Heart left ventricle (tissue), 16 donors: ENCODE measurements at places on chromosomes 13 and 19.
A peak's percentile ranks its signal among the peaks of the same experiment; 100 is the strongest.

- no peak for DNase-seq
These were observed 120.7 kb upstream of the SOX1 start for GRCh38 chr13:111946214-111946613.

- DNase-seq, result no peak
These were observed 46.8 kb downstream of the ARHGEF7 start for GRCh38 chr13:111161601-111162600.

DNA sequence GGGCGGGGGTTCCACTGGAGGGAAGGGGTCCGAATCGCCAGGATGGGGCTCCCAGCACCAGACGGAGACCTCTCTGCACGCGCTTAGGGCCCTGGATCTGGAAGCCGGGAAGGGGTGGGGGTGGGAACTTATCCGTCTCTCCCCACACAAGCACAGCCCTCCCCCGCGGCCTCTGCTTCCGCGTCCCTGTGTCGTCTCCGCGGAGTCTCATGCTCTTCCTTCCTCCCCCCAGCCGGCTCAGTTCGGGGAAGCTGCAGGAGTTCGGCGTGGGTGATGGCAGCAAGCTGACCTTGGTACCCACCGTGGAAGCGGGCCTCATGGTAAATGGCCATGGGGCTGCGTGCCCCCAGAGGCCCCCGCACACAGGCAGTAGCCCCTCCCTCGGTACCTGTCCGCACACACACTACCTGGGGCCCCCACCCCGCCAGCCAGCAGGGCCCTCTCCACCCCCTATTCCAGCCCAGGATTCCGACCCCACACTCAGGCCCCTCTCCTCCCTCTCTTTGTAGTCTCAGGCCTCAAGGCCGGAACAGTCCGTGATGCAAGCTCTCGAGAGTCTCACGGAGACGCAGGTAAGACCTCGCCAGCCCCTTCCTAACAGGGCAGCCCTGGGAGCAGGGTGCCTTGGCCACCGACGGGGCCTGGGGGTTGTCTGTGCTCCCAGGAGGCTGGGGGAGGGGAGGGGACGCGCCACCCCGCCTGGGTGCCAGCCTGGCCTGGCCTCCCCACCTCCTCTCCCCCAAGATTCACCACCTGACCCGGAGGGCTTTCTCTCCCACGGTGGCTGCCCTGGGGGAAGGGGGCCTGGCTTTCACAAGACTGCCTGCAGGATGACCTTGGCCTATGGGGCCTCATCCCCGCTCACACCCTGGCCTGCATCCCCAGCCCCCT is 3.2 kb downstream of the MIDN start:
- peak; percentile 91 for DNase-seq

DNA sequence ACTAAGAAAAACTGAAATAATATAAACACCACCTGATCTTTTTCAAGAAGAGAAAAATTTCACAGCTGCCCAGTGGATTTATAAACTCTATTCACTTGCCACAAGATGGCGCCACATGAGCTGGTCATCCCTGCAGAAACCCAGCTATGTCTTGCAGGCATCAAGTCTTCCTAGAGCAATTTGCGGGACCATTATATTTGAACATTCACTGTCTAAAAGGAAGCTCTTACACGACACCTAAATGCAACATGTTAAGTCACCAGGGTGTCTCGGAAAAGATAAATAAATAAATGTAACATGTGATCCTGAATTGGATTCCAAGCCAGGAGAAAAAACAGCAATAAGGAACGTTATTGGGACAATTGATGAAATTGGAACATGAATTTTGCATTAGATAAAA is 20.3 kb upstream of the AKT2 start:
- DNase-seq, result peak; percentile 82

DNA sequence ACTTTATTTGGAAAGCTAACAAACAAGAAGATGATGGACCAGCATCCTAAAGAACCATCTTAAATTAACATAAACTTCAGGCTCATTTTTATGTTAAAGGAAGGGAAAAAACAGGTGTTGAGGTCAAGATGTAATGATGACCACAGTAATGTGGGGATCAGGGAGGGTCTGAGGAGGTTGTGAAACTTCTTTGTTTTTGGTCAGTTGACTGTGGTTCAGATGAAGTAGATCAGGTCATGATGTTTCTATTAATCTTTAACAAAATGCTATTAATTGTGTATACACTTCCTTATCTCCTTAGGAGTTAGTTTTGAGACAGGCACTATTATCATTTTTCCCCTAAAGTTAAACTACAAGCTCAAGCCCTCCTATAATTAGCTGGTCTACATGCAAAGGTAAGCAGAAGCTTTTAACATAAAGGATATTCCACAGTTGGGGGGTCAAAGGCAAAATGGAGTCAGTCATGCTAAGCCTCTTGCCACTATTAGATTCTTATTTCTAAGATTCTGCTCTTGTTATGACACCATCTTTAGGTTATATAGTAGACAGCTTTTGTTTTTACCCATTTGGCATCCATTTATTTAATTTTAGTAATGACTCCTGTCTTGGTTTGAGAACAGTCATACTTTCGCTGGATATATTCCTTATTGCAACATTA is 800.1 kb upstream of the PCDH9 start:
- DNase-seq, result no peak

DNA sequence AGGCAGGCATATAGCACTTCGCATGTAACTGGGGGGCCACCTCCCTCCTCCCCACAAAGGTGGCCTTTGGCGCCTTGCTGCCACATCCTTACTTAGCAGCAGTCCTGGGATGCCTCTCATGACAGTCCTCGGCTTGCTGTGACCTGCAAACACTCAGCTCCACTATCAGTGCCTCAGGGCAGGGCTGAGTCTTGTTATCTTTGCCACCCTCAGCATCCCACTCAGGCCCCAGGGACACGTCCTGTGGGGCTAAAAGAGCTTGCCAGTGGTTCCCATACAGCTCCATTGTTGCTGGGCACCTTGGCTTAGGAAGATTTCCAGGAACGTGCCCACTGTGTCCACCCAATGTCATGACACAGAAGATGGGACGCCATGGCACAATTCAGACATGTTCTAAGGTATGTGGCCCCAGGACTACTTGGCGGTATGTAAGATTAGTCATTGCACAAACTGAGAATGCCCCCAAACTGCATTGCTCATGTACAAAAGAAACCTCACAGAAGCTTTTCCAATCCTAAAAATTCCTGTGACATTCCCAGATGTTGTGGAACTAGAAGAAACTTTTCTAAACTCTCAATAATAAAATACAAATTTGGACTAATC is 16.3 kb downstream of the DOCK9 start:
- no peak for DNase-seq

DNA sequence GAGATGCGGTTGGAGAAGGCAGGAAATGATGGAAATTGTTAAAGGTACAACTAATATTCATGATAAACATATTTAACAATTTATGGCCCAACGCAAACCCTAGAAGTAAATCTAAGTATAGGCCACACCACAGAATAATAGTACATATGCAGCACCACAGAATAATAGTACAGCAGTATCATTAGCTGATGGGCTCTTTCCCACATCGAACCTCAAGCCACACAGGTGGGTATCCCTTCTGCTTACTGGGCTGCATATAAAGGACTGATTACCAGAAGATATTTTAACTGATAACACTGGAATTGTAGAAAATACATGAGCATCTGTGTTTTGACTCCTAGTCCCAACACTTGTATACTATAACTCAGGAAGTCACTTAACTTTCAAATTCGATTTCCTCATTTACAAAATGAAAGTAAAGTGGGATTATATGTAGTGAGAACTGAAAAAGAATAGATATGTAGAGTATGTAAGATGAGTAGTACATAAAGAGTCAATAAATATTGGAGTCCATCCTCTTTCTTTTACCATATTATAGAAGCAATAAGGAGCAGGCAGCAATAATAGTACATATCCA is 91.5 kb downstream of the TSC22D1 start:
- DNase-seq, result no peak

DNA sequence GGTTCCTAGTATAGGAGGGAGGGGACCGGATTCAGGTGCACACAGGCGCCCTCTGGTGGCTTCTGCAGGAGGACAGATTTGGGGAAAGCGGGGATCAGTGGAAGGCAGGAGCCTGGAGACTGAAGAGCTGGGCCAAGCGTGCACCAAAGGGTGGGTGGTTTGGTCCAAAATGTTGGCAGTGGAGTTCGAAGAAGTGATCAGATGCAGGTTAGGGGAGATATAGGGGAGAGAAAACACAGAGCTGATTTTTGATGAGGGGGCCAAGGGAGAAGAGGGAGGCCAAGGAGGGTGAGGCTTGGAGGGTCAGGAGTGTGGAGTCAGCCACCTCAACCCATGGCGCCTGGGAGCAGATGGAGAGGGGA is 6.8 kb upstream of the CARM1 start:
- peak; percentile 92 for DNase-seq

- no peak for DNase-seq
These were observed 71.1 kb downstream of the ZNF429 start for GRCh38 chr19:21576481-21576880.

DNA sequence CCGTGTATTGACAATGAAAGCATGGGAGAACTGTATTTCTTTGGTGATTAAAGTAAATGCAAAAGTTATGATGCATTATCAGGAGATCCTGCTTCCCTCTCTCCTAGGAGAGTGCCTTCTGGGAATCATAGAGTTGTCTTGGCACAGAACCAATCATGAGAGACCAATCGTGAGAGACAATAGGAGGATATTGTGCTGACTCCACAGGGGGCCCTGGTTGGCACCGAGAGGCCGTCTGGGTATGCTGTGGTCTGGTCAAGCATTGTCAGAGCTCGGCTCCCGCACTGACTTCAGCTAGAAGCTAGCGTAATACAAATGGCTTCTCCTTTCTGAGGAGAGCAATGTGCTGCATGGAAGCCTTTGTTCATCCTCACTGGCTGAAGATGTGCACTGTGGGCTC is 131.5 kb upstream of the GJB6 start:
- DNase-seq, result no peak

GRCh38 chr19:53906211-53907192 is 2.6 kb upstream of the CACNG7 start:
- DNase-seq, result no peak

DNA sequence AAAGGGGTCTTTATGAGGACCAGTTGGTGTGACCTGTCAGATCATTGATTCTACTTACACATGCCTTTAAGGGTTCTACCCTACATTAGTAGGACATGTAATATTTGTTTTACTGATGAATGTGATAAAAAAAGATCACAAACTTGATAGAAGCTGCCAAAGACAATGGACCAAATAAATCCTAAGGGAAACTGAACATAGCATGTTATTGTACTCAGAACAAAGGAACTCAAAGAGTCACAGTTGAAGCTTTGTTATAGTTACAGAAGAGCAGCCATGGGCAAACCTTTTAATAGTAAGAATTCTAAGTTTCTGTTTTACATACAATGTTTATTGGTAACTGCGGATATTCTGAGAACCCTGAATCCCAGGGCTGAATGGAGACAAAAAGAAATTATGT is 780.1 kb downstream of the SLITRK6 start:
- DNase-seq, result no peak

DNA sequence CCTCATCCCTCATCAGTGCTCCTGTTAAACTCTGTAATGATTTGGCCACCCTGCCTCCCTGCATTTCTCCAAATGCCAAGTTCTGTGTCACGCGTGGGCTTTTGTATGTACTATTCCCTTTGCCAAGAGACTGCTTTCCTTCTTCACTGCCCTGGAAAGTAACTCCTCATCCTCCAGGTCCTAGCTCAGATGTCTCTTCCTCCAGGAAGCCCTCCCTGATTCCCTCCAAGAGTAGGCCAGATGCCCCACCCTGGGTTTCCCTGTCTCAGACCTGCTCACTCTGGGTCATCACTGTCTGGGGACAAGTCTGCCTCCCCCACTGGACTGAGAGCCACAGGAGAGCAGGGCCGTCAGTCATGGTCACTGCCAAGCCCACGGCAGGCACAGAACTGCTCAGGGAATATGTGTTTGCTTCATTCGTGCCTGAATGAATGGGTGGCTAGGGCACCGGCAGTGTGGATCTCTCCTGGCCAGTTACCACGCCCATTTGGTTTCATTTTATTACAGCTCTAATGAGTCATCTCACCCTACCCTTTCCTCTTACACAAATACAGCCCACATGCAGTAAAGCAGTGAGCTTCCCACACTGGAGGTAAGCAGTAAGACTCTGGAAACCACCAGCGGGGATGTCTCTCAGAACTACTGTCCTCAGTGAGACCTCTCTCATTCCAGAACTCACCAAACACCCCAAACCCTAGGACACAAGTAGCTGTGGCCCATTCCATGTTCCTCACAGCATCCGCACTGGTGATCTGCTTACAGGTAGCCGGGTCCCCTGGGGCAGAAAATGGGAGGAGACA is 12.1 kb upstream of the GPR4 start:
- no peak for DNase-seq

GRCh38 chr13:105338006-105338405 is 1197.5 kb downstream of the EFNB2 start:
- DNase-seq, result no peak

- DNase-seq, result no peak
These were observed 15.5 kb upstream of the ZNF888 start for GRCh38 chr19:52938761-52939160.

DNA sequence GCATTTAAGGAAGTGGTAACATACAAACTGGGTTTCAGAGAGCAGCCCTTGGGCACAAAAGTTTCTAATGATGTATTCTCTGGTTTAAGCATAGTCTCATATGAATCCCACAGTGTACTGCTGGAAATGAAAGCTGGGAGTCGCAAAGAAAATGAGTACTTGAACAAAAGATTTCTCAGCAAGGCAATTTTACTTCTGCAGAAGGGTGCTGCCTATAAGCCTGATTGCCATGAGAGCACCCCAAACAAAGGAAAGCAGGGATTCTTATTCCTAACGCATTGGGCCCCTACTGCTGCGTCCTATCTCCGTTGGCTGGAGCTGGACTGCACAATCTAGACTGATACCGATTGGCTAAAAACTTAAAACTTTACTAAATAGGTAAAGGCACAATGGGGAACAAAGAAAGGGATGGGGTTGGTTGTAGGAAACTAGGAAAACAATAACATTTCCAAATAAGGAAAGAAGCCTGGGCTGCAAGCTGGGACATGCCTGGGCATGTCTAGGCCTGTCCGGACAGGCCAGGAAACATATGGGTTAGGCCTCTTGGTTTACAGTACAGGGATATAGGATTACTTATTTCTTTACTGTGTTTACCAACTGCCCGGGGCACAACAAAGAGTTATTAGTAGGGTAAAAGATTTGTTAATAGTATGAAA is 27.4 kb upstream of the VN1R4 start:
- no peak for DNase-seq

- no peak for DNase-seq
These were observed 41.6 kb downstream of the HSPH1 start for GRCh38 chr13:31119966-31120700.

GRCh38 chr13:78169386-78169785 is 250.8 kb upstream of the EDNRB start:
- no peak for DNase-seq

GRCh38 chr13:37576601-37577000 is 22.0 kb downstream of the POSTN start:
- no peak for DNase-seq

DNA sequence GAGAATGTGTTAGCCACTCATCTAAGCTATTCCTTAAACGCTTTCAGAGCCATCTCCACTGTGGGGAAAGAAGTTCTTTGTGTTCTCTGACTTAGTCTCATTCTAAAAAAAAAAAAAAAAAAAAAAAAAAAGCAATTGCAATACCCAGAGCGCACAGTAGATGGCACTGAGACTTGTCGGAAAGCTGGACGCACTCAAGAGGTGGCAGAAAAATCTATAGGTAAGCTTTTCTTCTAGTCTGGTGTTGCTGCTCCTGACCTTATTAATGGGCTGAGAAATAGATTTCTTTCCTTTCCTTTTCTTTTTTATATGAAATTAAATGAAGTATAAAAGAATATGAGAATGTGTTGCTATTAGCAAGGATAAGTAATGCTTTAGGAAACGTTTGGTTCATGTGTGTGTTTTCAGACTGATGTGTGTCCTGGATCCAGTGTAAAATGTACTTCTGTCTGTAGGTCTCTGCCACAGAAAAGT is 4.7 kb upstream of the GJB2 start:
- no peak for DNase-seq
